ENCODE measurements at places on chromosomes 12 and 14.

DNA sequence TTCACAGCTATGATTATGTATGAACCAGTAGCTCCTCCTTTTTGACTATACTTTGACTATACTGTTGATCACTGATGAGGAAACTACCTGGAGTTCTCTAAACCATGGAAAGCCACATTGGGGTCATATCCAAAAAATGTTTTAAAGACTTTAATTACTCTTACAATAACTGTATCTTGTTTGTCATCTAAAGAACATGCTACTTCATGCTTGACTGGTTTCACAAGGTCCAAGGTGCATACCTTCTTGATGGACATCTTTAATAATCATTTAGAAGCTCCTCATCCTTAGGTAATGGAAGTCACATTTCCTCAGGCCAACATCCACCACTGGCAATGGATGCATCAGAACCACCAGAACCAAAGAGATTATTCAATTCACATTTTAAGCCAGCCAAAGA, 29.9 kb downstream of the WASHC3 start:
- no peak for DNase-seq

DNA sequence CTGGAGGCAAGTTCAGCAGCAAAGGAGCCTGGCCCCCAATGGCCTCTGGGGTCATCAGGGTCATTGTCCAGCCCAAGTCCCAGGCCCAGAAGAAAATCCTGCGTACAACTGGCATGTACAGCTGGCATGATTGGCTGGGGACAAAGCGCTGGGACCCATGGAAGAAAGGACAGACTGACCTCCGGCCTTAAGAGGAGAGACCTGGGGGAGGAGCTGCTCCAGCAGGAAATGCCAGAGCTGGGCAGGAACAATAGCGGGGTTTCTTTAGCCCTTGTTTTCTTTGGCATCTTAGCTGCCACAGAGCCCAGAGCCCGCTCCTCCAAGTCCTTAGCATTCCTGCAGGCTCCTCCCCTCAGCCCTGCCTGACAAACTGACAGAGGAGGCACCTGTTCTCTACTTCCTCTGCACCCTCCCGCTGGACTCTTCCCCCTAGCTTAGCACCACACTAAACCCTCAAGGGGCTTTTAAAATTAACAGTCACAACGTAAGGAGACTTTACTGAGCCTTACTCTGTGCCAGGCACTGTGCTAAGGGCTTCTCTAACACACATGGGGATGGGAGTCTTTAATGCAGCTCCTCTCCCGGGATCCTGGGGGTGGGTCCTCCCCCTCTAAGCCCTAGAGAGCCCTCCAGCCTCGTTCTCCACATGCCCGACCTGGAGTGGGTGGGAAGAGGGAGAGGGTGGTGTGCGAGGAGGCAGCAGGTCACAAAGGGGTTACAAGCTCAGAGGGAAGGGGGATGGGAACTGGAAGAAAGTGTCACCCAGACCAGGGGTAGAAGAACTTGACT, 1.8 kb upstream of the AQP5 start:
- DNase-seq = peak; percentile 56

GRCh38 chr12:41962171-41962572, 182.5 kb downstream of the GXYLT1 start:
- DNase-seq = no peak

GRCh38 chr14:94139006-94139405, 9.6 kb upstream of the IFI27L2 start:
- no peak for DNase-seq

GRCh38 chr14:80627745-80628144, 313.8 kb downstream of the CEP128 start:
- DNase-seq = no peak

GRCh38 chr12:92019491-92020277, 126.0 kb downstream of the BTG1 start:
- DNase-seq = no peak

GRCh38 chr12:88505696-88506095, 74.6 kb downstream of the KITLG start:
- no peak for DNase-seq

DNA sequence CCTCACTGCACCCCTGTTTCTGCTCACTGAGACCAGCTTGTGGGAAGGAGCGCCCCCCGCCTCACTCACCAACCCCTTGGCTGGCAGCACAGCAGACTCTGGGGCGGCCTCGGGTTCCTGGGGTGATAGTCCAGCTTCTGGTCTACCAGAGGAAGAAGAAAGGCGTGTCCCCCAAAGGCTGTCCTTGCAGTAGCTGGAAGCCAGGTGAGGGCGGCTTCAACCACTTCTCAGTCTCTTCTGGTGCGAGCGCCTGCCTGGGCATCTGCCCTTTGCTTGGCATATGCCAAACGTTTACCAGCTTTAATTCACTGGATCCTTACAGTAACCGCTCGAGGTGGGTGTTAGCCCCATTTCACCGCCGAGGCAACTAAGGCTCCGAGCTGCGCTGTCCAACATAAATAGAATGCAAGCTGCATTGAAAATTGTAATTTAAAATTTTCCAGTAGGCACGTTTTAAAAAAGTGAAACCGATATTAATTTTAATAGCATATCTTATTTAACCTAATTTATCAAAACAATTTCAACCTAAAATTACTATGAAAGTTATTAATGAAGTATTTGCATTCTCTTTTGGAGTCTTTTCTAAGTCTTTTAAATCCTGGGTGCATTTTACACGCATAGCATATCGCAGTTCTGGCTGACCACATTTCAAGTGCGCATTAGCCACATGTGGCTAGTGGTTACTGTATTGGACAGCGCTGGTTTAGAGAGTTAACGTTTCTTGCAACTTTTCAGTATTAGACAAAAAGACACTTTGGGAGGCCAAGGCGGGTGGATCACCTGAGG, 872 bp downstream of the FAM177A1 start:
- peak; percentile 15 for DNase-seq

DNA sequence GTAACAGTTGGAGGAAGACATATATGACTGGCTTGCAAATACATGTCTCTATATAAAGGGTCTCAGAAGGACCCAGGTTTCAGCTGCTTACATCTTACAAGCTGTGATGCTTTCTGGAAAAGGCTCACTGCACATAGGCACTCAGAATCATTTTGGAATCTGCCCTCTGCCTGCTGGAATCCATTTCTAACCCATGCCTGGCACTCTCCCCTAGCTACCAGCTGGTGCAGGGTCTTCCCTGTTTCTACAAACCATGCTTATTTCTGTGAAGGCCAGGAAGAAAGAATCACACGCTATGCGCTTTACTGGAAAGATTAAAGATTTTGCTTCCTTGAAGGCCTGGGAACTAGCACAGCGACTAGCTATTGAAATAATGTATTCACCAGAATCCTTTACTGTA, 151.3 kb downstream of the DICER1 start:
- DNase-seq = no peak

DNA sequence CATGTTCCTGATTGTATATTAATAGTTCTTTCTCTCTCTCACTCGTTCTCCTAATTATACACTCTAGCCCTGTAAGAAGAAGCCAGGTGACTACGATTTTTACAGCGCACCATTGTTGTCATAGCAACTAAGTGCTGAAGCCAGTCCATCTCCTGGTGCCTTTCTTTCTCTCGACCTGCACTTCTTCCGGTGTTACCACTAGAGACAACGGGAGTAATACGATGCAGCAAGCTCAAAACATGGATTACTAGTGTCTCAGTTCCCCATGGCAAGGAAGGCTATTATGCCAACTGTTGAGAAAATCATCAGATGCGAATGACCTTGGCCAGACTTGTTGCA, 40.8 kb upstream of the DCD start:
- no peak for DNase-seq

DNA sequence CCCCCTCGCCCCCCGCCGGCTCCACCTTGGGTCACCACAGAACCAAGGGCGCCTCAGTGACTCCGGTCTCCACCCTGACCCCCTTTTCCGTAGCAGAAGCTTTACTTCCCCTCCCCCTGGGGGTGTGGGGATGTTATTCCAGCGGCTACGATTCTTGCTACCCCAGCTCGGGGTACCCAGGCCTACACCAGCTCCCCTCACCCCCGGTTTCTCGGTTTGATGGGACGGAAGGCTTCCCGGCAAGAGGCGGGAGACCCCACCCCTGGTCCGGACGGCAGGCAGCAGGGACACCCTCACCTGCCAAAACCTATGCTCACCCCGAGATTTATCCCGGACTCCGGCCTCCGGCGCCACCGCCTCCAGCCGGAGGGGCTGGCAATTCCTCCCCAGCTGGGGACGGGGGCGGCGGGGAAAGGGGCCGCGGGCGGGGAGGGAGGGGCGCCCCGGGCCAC, 619 bp downstream of the RAB15 start:
- DNase-seq = no peak

DNA sequence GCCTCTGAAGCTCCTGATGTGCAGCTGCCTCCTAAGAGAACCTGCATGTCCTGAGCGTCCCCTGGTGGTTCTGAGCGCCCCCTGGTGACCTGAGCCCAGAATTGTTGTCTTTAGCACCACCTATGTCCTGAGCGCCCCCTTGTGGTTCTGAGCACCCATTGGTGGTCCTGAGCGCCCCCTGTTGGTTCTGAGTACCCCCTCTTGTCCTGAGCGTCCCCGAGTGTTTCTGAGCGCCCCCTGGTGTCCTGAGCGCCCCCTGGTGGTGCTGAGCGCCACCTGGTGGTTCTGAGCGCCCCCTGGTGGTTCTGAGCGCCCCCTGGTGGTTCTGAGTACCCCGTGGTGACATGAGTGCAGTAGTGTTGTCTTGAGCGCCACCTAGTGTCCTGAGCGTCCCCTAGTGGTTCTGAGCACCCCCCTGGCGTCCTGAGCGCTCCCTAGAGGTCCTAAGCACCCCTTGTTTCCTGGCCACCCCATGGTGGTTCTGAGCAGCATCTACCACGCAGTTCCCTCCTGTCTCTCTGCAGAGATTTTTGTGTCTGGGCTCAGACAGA, 782.5 kb downstream of the TMEM121 start:
- DNase-seq = no peak

GRCh38 chr12:90690120-90690519, 264.9 kb downstream of the CCER1 start:
- DNase-seq = no peak

DNA sequence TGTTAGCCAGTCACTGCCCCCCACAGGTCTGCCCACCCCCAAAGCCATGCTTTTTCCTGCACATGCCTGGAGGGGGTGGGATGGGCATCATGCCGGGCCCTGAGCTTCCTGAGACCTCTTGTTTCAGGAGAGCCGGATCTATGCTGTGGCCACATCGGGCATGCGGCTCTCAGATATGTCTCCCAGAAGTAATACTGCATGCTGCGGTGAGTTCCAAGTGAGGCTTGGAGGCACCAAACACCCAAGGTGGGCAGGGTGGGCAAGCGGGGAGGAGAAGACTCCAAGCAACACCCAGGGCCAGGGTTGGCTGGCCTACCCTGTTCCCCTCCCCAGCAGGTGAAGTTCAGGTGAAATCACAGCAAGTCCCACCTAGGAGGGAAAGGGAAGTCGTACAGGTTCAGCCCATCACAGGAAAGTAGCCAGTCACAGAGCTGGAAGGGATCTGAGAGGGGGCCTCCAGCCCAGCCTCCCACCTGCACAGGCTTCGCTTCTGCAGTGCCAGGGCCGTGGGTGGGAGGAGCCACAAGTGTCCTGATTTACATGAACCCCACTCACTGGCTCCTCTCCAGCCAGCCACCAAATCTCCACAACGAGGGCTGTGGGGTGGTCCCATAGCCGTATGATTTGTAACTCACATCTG, 30.9 kb downstream of the PIGH start:
- no peak for DNase-seq

DNA sequence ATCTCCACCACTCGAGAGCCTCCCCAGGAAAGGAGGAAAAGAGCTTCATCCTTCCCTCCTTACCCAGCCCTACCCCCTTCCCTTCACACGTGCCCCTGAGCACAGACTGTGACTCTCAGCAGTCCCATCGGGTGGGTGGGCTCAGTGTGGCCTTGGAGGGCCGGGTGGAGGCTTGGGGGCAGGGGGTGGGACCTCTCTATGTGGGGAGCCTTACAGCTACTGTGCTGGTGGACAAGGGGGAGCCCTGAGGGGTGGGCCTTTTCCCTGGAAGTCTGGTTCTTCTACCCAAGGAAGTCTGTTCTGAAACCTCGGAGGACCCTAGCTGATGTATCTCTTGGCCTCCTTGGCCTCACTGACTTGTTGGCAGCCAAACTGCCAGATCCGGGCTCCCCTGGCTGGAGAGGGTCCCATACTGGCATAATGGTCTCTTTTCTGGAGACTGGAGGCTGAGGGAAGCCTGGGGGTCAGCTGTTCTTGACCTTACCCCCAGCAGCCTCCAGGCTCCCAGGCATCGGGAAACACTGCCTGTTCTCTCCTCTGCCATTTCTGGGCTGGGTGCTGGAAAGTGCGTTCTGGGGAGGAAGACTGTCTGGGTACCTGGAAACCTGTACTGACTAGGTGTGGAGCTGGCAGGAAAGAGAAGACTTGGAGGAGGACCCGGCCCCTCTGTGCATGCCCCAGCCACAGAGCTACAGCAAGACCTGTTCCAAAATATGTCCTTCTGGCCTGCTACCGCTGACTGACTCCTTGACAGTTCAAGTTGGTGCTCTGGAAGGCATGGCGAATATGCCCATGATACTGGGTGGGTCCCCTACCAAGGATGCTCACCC, 7.6 kb downstream of the VASH1 start:
- DNase-seq = no peak

- DNase-seq = no peak
Observed at GRCh38 chr12:32003654-32004053, 44.4 kb downstream of the RESF1 start.

DNA sequence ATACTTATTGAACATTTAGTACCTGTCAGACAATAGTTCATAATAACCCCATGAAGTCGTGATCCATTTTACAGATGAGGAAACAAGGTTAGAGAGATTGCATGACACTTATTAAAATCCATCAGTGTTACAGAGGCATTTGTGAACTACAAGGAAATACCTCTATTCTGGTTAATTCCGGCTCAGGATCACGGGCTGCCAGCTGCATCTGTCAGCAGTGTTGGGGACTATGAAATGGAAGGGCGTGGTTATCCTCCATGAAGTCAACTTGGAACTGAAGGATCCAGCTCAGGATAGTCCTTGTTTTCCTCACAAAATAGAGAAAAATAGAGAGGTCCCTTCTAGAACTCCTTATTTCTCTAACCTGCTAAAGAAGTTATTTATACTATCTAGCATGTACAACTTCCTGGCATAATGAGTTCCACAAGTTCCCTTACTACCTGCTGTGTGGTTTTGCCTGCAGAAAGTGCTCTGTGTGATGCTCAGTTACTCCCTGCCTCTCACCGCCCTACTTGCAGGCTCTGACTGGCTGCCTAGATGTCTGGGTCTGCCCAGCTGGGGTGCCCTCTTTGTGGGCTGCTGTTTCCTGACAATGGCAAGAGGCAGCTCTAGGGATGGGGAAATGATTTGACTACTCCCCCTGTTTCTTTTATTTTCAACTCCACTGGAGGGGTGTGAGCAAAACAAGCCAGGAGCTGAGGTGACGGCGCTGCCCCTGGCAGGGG, 36.8 kb downstream of the PLXNC1 start:
- DNase-seq = no peak

Data from fibroblast of the aortic adventitia (primary cell).